NCI-H82 (cell line): ENCODE measurements at places on chromosomes 1 and 21.
A peak's percentile ranks its signal among the peaks of the same experiment; 100 is the strongest.

- DNase-seq = peak; percentile 36
Measured at GRCh38 chr1:59819566-59820438, 5.1 kb downstream of the HOOK1 start.

DNA sequence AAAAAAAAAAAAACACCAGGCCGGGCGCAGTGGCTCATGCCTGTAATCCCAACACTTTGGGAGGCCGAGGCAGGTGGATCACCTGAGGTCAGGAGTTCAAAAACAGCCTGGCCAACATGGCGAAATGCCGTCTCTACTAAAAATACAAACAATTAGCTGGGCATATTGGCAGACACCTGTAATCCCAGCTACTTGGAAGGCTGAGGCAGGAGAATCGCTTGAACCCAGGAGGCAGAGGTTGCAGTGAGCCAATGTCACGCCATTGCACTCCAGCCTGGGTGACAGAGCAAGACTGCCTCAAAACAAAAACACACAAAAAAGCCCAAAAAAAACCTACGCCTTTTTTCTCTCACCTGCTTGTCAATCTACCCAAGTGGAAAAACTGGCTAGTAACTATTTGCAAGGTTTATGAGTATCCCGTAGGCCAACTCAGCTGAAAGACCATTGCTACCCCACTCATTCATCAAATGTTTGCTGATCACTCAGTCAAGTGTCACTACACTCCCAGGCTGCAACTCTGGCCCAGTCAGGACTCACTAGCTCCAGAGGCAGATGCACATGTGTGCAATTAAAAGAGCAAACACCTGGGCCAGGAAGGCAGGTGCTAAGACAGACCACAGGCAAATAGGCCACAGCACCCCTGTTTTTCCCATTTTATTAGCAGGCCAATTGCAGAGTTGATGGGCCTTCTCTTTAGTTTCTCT, 2.0 kb downstream of the CSRP1 start:
- DNase-seq = no peak

- DNase-seq = peak; percentile 13
Measured at GRCh38 chr1:209080170-209080781, 503.2 kb upstream of the CAMK1G start.

DNA sequence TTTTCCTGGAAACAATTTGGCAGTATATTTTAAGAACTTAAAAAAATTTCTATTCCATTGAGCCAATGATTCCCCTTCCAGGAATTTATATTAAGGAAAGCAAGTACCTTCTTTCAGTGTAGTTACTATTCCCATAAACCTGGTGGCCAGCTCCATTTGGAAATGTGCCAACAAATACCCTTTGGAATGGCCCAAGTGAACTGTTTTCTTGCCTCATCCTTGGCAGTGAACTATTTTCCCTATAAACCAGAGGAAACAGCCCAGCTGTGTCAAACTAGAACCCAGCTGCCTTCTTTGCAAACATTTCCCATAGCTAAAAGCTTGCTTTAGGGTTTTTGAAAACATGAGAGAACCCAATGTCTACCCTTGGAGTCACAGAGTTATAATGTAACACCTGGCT, 496.9 kb downstream of the NEGR1 start:
- DNase-seq = no peak

DNA sequence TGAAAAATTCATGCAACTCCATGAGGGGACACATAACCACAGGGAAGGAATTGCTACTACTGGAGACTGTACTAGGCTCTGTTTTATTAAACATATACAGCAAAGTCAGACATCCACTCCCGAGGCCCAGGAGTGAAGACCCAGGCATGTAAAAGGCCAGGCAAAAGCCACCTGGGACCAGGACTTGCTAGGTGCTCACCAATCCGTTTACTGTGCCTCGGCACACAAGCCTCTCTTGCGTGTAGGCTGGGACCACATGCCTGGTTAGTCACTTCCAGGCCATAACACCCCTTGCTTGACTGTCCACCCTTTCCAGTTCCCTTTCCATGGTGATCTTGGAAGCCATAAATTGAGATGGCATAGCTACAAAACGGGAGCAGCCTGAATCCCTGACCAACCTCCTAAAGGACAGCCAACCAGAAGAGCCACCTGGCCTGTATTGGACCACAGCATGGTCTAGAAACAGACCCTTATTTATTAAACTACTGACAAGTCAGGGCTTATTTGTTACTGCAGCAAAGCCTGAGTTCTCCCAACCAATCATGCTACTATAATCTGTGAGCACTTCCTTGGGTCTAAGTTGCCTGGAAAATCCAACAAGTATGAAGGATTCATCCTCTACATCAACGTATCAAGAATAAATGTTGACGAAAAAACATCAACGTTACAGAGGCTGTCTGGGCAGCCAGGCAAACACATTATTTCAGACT, 39.7 kb downstream of the URB1 start:
- no peak for DNase-seq

DNA sequence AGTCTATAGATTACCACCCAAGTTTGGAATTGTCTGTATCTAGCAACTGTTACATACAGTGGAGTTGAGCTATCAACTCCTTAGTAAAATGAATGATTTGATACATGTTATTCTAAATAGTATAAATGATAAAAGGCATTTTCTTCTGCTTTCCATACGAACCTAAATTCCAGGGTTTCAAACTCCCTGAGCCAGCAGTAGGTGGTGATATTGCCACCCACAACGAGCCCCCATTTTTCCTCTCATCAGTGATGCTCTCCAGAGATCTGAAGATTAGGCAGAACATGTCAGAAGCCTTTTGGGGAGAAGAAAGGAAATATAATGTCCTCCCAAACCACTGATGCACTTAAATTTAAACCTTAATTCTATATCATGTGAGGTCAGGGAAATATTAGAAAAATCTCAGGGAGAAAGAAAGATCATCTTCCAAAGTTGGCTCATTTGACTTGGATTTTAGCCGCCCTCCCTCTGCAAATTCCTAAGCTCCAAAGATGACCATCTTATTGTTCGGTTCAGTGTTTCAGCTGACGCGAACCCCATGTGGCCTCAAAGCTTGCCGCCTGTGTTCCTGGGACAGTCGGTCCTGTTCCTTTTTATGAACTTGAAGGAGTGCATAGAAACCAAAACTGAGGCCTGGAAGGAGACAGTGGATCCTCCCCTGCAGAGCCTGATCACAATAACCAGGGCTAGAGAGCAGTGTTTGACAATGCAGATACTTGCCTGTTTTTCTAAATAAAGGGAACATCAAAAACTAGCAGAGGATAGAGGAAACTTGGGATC, 2.3 kb downstream of the EVA1C start:
- DNase-seq = no peak

GRCh38 chr1:43387976-43388599, 1.5 kb downstream of the MED8 start:
- DNase-seq = no peak

DNA sequence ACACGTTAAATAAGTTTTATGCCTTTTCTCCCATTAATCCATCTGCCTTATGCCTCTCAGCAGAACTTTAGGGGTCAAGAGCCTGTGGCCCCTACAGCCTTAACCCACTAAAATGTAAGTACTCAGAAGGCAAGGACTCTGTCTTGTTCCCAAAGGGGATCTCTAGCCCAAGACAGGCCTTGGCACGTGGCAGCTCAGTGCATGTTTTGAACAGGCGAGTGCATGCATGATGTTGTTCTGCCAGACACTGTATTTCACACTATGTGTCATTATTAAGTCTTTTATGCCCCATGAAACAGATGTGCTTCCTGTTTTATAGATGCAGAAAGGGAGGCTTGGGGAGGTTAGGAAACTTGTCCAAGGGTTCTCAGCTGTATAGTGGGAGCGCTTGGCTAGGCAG, 102.8 kb downstream of the ETS2 start:
- DNase-seq = no peak

GRCh38 chr21:45096217-45096616, 21.8 kb downstream of the ADARB1 start:
- DNase-seq = no peak

GRCh38 chr21:44067011-44067839, 40.0 kb upstream of the PWP2 start:
- peak; percentile 42 for DNase-seq
